Dorsolateral prefrontal cortex (tissue), 122 donors: ENCODE measurements at places on chromosomes 5 and 9. TPM values are rescaled to one million over a fixed set of nuclear protein-coding genes. Genes with fewer than 3 reads are reported as not detected.
A peak's percentile ranks its signal among the peaks of the same experiment; 100 is the strongest.

DNA sequence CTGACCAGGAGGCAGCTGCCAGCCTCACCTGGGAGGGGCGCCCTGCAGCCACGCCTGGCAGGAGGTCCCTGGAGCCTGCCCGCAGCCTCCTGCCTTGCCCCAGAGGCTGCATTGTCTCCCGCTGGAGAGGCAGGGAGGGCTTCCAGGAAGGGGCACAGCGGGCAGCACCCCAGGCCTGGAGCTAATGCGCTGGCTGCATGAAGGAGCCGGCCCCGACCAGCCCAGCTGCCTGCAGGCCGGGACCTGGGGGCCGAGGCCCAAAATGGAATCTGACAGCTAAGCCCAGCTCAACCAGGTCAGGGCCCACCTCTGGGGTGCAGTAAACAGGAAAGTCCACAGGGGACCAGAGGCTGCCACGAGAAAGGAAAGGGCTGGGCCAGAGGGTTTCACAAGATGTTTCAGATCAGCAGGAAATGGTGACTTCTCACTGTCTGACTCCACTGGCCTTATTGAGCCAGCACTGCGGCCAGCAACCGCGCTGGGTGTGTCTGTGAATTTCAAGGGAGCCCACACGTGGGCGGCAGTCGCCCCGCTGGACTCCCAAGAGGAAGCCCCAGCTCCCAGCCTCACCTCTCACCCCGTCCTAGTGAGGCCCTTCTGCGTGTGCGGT lies 18.6 kb upstream of the NOTCH1 start:
- no peak for DNase-seq

- DNase-seq, result no peak
Observed at GRCh38 chr5:160774666-160775315, 77.2 kb downstream of the ATP10B start.

GRCh38 chr5:180111273-180112002 lies 39.9 kb upstream of the RNF130 start:
- peak; percentile 39 for DNase-seq

GRCh38 chr5:143200781-143201398 lies 202.6 kb downstream of the NR3C1 start:
- no peak for DNase-seq

- no peak for DNase-seq
Observed at GRCh38 chr9:127694890-127695720, 11.7 kb upstream of the CFAP157 start.

DNA sequence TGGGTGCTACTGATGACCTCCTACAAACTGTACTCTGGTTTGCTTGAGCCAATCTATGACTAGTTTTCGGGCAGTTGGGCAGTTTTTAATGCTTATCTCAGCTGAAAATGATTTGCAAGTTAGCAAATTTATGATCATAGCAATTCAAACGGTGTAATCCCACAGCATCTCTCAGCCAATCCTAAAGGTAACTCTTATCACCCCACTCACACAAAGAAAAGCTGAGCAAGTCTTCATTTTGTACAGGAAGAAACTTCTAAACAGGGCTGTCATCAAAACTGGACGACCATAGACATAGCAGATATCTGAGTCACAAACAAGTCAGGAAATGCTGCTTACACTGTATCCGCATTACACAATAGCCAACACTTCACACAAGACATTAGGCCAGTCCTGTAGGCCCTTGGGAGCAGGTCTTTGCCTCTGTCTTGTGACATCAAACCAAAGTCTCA lies 2.6 kb upstream of the ENC1 start:
- DNase-seq, result no peak

Gene LCN12
- 34.4 TPM for total RNA-seq

Gene WNT8A
- 0.55 TPM for total RNA-seq
